Head of caudate nucleus (tissue), 42 donors: ENCODE measurements at places on chromosomes 16 and 17.
A peak's percentile ranks its signal among the peaks of the same experiment; 100 is the strongest.

- no peak for DNase-seq
Observed at GRCh38 chr17:34451313-34451712, 88.3 kb upstream of the CCL1 start.

DNA sequence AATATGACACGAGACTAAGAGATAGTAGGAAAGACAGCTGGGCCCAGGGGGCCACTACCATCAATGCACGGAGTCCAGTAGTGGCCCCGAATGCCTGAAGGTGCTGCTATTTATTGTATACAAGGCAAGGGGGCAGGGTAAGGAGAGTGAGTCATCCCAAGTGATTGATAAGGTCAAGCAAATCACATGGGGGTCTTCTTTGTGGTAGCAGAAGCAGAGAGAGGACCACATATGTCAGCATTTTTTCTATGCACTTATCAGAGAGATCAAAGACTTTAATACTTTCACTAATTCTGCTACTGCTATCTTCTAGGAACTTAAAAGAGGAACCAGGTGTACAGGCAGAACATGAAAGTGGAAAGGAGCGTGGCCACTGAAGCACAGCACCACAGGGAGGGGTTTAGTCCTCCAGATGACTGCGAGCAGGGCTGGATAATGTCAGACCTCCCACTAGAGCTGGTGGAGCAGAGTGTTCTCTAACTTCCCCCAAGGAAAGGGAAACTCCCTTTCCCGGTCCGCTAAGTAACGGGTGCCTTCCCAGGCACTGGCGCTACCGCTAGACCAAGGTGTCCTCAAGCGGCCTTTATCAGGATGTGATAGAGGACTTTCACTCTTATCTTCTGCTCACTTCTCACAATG is 26.4 kb upstream of the ARL4D start:
- DNase-seq = no peak

- no peak for DNase-seq
Observed at GRCh38 chr17:19009970-19010369, 5.4 kb upstream of the FAM83G start.

DNA sequence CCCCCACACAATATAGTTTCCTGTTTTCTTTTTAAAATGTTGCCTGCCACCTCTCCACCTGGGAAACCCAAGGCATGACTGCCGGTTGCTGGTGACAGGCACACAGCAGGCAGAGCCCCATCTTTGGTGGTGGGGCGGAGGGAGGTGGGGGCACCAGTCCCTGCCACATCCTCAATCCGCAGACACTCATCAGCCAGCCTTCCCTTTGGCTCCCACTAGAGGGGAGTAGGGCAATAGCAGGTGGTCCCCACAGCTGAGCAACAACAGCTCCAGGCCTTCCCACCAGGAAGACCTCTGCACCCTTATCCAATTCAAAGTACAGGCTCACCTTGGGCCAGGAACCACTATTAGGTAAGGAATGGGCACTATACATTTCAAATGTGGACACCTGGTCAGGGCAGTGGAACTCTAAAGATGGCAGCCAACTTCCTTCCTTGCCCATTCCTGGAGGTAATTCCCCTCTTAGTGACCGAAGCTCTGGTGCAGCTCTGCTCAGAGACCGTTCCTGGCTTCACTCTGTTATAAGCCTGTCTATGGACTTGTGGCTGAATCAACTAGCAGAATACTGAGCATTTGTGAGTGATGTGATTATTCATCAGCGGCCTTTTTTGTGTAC is 13.9 kb downstream of the RECQL5 start:
- peak; percentile 68 for DNase-seq

DNA sequence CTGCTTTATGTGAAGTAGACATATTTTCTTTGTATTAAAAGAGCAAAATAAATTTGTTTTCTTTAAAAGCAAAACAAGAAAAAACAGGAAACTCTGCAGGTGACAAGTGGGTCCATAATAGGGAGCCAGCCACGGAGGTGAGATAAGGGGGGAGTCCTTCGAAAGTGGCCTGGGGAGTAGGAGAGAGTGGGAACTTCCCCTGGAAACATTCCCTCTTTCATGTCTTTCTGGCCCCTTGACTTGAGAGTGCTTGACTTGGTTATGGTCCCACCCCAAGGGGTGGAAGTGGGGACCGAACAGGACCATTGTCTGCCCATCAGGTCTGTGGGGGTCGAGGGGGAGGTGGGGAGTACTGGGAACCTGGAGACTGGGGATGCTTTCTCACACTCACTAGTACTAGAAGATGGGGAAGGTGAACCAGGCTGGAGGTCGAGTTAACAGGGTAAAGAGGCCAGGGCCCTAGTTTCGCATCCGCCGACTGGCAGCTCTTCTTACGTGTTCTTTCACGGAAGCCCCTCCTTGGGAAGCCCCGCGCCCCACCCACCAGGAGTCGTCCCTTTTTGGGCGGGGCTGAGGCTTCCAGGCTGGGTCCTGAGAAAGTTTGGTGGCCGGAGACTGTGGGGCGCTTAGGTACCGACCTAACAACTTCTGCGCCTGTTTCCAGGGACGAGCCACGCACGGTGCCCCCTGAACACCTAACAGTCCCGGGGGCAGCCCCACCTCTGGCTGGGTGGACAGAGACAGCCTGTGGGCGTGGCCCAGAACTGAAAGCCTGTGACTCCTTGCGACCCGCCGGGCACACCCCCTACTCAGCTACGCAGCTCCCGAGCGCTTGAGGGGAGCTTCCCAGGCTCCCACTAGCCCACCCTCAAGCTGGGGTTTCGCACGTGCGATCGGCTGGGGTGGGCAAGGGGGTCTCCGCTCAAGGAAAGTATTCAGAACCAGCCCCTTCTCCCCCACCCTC is 790 bp downstream of the TRADD start:
- DNase-seq = no peak

DNA sequence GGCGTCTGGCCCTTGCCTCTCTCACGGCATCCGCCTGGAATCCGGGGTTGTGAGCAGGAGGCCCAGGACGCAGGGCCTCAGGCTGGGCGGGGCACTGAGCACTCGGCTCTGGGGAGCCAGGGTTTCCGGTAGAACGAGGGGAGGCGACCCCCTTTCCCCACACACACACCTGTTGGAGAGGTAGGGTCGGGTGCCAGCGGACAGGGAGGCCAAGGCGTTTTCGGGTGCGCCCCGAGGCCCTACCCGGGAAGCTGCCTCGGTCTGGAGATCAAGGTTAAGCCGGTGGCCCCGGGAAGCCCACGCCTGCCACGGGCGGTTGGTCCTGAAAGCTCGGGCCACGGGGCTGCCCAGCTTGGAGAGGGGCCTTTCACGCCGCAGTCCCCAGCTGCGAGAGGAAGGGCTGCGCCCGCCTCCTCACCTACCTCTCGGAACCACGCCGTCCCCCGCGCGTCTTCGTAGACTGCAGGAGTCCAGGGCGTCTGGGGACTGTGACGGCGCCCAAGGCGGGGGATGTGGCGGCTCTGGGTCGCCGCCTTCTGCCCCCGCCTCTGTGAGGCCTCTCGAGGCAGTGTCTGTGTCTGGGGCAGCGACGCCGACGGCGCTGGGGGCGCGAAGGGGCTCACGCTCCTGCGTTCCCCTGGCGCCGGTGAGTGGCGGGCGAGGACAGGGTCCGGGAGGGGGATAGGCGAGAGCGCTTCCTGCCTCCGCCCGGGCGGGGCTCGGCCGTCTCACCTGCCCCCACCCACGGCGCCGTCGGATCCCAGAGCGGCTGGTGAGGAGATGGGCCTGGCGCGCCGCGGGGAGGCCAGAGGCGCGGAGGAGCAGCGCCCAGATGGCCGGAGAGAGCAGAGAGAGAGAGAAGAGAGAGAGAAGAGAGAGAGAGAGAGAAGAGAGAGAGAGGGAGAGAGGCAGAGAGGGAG is 20.3 kb upstream of the HOXB9 start:
- DNase-seq = no peak

GRCh38 chr17:61385577-61386236 is 13.9 kb upstream of the TBX2 start:
- DNase-seq = no peak

DNA sequence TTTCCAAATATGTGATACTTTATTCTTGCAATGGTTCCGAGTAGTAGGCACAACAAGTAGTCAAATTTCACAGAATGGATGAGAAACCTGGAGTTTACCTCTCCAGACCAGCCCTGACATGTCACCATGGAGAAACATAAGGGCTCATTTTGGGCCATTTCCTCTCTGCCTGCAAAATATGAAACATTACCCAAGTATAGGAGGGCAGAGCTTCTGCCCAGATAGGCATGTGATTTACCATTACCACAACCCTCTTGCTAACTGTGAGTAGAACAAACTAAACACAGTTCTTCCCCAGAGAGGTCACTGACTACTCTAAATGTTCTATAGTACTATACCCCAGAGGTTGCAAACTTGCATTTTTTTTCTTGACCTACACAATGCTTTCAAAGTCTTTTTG is 15.7 kb upstream of the KPNB1 start:
- DNase-seq = no peak

DNA sequence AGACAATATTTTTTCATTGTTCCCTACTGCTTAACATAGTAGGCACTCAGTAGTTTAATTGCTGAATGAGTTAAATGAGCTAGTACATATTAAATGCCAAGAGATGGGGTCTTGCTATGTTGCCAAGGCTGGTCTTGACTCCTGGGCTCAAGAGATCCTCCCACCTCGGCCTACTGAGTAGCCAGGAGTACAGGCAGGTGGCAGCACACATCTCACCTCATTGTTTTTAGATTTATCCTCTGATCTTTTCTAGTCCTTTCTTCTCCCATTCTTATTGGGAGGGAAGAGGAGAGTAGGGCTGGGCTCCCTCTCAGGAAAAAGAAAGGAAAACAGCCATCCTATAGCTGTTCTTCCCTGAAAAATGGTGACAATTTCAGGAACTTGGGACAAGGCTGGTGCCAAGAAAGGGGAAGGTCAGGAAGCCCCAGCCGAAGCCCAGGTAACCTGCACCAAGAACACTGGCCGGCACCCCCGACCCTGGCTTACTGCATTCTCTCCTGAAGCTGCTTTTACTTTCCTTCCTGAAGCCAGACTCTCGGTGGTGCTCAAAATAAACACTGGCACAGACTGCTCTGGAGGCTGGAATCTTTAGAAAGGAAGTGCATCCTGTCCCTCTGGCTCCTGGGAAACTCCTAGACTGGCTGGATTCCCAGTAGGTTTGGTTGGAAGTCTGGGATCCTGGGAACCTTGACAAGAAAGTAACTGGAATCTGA is 2.7 kb downstream of the TNFAIP1 start:
- DNase-seq = no peak

GRCh38 chr17:28744972-28745785 is 1.4 kb downstream of the TRAF4 start:
- peak; percentile 94 for DNase-seq

- DNase-seq = no peak
Observed at GRCh38 chr16:66387817-66388332, 21.4 kb downstream of the CDH5 start.

- DNase-seq = no peak
Observed at GRCh38 chr17:17892731-17893130, 55.9 kb upstream of the SREBF1 start.

DNA sequence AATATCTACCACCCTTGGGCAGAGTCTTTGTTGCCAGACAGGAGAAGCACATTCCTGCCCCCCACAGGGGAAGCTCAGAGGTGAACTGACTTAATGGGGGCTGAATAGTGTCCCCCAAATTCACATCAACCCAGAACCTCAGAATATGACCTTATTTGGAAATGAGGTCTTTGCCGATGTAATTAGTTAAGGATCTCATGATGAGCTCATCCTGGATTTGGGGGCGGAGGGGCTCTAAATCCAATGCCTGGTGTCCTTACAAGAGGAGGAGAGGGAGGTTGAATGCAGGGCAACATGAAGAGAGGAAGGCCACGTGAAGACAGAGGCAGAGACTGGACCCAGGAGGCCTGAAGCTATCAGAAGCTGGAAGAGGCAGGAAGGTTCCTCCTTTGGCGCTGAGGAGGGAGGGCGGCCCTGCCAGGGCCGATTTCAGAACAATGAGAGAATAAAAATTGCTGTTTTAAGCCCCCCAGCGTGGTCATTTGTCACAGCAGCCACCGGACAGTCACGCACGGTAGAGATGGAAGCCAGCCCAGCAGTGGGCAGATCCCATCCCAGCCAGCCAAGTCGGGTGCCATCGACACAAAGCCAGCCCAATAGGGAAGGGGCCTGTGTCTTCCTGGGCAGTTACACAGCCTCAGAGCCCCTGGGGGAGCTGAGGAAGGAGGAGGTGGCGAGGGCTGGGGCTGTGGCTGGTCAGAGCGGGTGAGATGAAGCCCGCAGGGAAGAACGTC is 21.3 kb downstream of the C16orf74 start:
- no peak for DNase-seq

DNA sequence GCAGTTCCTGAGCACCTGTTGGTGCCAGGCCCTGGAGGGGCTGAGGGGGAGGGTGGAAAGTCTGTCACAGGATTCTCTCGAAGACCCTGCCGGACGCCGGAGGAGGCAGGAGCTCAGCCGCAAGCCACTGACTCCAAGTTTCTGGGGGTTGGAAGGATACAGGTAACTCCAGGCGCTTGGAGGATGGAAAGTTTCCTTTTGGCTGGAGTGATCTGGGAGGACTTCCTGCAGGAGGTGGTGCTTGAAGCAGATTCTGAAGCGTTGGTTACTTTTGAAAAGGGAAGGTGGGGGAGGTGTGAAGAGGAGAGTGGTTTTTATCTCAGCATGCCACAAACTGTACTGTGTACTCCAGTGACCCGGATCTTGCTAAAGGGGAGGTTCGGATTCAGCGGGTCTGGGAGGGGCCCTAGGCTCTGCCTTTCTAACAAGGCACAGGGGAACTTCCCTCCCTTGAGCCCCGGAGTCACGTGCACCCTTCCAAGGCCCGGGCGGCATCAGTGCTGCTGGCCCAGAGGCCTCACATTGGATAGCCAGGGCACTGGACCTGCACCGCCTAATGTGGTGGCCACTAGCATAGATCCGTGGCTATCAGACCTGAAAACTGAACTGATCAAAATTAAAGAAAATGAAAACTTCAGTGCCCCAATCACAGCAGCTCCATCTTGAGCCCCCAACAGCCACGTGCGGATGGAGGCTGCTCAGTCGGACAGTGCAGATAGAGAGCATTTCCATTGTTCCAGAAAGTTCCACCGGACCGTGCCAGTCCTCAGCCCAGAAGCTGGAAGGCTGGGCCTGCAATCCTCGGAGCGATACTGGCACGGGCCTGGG is 42.2 kb upstream of the GSE1 start:
- no peak for DNase-seq

GRCh38 chr17:46726206-46726605 is 92.3 kb downstream of the WNT3 start:
- no peak for DNase-seq

DNA sequence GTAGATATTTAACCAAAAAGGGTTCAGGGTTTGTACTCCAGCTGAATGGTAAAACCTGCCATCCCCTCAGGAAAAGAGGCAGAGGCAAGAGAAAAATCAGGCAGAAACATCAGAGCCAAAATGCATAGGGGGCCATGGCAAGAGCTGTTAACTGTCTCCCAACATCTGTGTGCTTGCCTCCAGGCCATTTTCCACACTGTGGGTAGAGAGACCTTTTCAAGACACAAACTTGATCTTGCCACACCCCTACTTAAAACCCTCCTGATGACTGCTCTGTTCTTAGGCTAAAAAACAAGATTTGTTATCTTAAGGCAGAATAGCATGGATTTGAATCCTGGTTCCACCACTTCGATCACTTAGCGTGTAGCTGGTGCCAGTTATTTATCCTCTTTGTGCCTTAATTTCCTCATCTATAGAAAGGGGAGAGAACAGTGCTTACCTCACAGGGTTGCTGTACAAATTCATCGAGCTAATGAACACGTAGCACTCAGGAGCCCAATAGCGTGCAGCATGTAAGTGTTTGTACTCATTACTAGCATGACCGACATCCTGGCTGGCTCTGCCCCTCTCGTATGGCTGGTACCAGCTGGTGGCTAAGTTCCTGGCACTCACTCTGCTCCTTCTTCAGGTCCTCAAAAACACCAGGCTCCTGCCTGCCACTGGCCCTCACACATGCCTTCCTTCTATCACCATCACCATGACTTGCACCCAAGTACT is 25.8 kb downstream of the STAT3 start:
- DNase-seq = no peak
